Left lung (tissue), 14 donors: ENCODE measurements at places on chromosomes 1 and 21. TPM values are rescaled to one million over a fixed set of nuclear protein-coding genes. Genes with fewer than 3 reads are reported as not detected.

The TTC22 gene
- polyA plus RNA-seq = 3.8 TPM

The EDARADD gene
- polyA plus RNA-seq = 6.3 TPM

The ADAM30 gene
- not detected for polyA plus RNA-seq

The RPE65 gene
- polyA plus RNA-seq = 0.17 TPM

The ADGRL2 gene
- polyA plus RNA-seq = 234 TPM

The SLC44A3 gene
- 36.9 TPM for polyA plus RNA-seq

The MNDA gene
- polyA plus RNA-seq = 6.2 TPM

GRCh38 chr1:199612976-199613774 is 414.3 kb upstream of the NR5A2 start:
- no peak for DNase-seq

GRCh38 chr1:29195881-29196291 is 14.2 kb upstream of the SRSF4 start:
- no peak for DNase-seq

GRCh38 chr21:31236528-31236927 is 107.5 kb downstream of the TIAM1 start:
- no peak for DNase-seq

DNA sequence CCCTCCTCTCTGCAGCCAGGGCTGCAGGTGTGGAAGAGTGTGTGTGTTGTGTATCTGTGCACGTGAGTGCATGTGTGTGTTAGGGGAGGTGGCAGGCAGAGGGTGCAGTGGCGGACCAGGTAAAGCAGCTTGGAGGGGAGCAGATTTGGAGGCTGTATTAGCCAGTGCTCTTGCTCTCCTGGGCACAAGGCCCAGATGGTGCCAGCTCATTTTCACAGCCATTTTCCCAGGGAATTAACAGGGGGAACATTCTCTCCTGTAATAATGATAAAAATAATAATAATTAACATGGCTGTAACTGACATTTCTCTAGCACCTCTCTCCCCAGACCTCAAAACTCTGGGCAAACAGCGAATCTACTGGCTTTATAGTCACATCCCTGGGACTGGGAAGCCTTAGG is 43.6 kb downstream of the LRRN2 start:
- DNase-seq = no peak

- no peak for DNase-seq
These were observed 12.8 kb upstream of the LRRC52 start for GRCh38 chr1:165531021-165531420.

GRCh38 chr1:5423109-5423508 is 569.1 kb downstream of the NPHP4 start:
- DNase-seq = no peak

DNA sequence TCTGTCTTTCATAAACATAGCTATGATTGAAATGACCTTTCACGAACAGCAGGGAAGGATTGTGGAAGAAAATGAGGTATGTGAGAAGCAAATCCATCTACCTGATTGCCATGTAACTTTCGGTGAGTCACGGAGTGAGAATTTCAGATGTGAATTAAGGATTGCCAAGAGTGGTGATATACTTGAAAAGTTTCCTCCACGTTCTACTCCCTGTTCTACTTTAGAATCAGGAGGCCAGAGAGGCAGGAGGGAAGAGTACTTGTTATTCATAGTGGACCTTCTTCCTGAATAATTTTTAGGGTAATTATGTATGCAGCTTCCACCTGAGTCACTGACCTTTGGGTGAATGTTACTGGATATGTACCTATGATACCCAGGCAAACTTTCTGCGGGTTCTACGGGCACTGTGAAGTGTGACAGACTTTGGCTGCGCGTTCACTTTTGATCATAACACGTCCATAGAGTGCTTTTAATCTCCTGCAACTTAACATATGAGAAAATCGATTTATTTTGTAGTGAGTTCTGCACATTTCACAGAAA is 2.6 kb upstream of the KCNE1 start:
- no peak for DNase-seq

DNA sequence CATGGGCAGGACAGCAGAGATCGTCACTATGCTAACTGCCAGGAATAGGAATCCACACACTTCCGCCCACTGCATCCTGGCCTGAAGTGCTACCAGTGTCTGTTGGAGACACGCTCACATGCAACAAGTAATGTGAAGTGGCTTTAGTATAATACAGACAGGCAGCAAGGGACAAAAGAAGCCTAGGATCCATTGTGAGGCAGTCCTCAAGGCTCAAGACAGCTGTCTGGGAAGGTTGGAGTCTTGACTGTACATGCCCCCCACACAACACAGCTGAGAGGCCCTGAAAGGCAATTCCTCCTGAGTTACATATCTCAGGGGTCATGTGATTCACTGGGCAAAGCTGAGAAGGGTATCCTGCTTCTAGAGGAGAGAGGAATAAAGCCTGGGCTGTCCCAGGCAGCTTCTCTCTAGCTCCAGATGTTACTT is 39.9 kb upstream of the CD1D start:
- DNase-seq = no peak

GRCh38 chr1:246772686-246773085 is 48.5 kb downstream of the SCCPDH start:
- no peak for DNase-seq

DNA sequence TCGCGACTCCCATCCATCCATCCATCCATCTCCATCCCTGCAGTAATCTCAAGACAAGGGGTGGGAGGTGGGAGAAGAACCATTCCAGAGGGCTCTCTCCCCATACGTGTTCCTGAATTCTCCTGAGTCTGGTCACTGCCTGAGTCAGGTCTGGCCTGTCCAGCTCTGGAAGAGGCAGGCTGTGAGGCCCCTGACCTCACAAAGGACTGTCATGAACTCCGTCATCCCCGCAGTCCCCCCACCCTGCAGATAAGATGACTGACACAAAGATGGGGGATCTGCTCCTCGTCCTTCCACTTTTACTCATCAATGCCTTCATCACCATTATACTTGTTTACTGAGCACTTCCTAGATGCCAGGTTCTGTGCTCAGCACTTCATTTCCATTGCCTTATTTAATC is 1.6 kb upstream of the MAP7D1 start:
- DNase-seq = no peak

- DNase-seq = peak; percentile 25
These were observed 3.9 kb downstream of the TXNIP start for GRCh38 chr1:145992502-145992936.

GRCh38 chr1:71343686-71344416 is 263.0 kb upstream of the ZRANB2 start:
- DNase-seq = no peak

GRCh38 chr1:29709704-29710280 is 473.5 kb downstream of the PTPRU start:
- no peak for DNase-seq

- no peak for DNase-seq
These were observed 29.3 kb upstream of the PLXNA2 start for GRCh38 chr1:208273386-208274017.

GRCh38 chr21:14275702-14276205 is 59.8 kb downstream of the RBM11 start:
- no peak for DNase-seq

- no peak for DNase-seq
These were observed 92.3 kb downstream of the PGBD5 start for GRCh38 chr1:230333590-230334446.

DNA sequence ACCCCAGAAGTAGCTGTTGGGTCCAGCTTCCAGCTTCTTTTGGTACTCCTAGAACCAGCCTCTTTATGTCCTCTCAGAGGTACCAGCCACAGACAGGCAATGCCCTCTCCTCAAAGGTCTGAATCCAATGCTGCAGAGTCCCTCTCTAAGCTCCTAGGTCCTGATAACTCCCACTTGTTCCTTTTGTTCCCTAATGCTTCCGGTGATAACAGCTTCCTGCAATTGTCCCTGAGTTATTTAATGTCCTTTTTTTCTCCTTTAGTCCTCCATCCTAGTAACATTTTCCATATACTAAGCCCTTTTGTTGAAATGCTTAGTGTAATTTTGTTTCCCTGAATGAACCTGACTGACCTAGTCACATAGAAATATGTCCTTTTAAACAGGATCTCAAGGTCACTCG is 201.7 kb upstream of the BEND5 start:
- DNase-seq = no peak

DNA sequence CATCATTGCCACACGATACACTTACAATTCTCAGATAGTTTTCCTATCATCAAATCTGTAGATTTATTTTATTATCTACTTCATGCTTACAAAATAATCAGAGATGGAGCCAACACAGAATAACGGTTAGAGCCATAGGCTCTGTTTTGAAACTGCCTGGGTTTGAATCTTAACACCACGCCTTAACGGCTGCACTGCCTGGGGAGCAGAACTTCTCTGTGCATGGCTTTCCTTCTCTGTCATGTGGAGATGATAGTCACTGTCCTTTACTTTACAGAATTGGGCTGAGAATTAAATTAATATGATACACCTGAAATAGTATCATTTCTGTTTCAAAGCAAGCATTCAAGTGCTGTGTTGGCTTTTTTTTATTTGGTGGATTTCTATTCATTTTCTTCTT is 177.8 kb downstream of the HMCN1 start:
- DNase-seq = no peak

DNA sequence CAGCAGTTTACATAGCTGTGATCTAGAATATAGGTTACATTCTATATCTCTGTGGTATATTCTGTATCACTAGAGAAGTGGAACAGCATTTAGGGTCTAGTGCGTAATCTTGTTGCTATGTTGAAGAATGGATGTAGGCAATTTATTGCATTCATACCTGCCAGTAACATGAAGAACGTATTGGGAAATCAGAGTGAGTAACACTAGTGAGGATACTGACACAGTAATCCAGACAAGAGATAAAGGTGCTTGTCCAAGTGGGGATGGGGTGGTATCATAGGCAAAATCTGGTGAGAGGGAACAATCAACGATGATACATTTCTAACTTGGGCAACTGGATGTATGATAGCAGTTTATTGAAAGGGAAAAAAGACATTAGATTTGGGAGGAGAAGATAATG is 9.8 kb downstream of the PPP2R5A start:
- no peak for DNase-seq
